Neural progenitor cell (in vitro differentiated cells): ENCODE measurements at places on chromosomes 7 and 10. TPM values are rescaled to one million over a fixed set of nuclear protein-coding genes. Genes with fewer than 3 reads are reported as not detected.

GRCh38 chr7:137937202-137937560, 64.7 kb downstream of the CREB3L2 start:
- DNase-seq = no peak

- no peak for DNase-seq
Observed at GRCh38 chr7:95529701-95530100, 44.0 kb downstream of the ASB4 start.

The NXPH1 gene
- total RNA-seq = 0.71 TPM in 1 of 2 replicates, not detected in the other

The EPDR1 gene
- total RNA-seq = 6.8 and 10.6 TPM in 2 replicates

- DNase-seq = no peak
Observed at GRCh38 chr10:128469515-128469914, 343.3 kb upstream of the MKI67 start.

- no peak for DNase-seq
Observed at GRCh38 chr7:15461576-15461975, 100.2 kb downstream of the AGMO start.

DNA sequence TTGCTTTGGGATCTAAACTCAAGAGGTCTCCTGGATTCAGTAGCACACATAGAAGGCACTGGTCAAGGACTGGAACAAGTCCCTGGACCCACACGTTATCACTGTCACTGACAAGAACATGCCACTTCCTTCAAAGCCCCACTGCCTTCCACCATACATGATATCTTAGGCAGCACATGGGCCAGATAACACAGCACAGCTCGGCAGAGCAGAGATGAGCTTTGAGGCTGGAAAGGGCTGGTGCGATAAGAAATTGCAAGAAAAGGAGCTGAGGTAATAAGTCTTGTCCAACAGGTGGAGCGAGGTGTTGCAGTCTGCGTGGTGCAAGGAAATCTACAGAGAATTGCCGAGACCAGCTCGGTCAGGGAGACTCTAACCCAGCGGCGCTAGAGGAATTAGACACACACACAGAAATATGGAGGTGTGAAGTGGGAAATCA, 139.8 kb upstream of the CDK13 start:
- no peak for DNase-seq

The TUBB8 gene
- total RNA-seq = 1.9 and 4.3 TPM in 2 replicates

The GIMAP4 gene
- not detected in 2 replicates for total RNA-seq

DNA sequence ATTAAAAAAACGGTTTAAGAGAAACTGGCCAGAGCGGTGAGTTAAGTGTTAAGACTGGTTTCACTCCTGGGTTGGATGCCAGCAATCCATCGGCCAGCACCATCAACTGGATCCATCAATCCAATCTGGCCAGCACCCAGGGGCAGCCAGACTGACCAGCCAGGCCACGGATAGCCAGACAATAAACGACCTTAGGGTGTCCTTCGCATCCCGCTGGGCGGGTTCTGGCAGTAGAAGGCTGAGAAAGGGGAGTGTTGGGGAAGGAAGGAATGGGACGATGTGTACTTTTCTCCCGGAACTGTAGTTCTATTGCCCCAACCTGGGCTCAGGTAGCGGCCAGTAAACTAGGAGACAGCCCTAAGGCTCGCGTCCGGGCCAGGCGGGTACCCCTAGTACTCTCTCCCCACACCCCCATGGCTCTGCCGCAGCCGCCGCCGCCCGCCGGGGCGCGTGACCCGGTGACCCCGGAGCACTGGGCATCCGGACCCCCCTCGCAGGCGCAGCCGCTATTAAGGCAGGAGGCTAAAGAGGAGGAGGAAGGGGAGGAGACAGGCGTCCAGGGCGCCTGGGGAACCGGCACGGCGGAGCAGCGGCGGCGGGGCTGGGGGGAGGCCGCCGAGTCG, at the start of gene CASD1:
Gene CASD1, plus strand, starts transcription at position 546 of the 623 bp plus-strand sequence. CDS start 276 bp downstream, outside the sequence.
- DNase-seq = no peak

DNA sequence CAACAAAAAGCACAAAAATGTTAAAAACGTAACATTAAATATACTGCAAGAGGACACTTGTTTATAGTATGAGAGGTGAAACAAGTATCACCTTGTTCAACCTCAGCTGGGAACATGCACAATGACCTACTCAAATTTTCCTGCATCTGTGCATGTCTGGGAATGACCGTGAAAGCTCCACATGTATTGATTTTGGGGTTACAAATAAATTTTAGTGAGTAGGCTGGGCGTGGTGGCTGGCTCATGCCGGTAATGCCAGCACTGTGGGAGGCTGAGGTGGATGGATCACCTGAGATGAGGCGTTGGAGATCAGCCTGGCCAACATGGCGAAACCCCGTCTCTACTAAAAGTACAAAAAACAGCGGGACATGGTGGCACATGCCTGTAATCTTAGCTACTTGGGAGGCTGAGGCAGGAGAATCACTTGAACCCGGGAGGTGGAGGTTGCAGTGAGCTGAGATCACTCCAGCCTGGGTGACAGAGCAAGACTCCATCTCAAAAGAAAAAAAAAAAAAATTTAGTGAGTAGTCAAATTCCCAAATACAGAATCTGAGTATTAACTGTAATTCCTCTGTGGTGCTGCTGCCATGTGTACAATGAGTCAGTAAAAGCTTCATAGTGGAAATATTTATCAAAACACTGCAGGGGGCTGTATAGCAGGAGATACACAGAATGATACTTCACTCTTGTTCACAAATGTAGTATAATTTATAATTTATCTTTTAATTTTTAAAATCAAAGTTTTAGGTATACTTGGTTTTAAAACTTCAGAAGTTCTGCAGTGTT, 41.1 kb downstream of the SUGCT start:
- DNase-seq = no peak

DNA sequence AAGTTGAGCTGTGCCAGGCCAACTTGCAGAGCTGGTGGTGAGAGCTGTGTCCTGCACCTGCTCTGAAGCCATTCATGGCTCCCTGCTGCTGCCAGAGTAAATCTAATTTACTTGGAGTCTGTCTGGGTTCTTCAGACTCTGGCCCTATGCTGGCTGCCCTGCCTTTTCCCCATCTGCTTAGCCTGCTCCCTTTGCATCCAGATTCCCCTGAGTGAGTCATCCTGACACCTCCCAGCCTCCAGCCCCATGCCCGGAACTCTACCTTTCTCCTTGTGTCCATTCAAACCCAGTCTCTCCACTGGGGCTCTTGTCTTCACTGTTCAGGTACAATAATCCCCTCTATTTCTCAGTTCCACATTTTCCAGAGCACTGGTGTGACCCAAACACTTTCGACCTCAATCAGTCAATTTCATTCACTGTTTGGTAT, 434.4 kb upstream of the ZMIZ1 start:
- DNase-seq = peak; percentile 22

The ASZ1 gene
- total RNA-seq = not detected in 2 replicates

The ANKRD22 gene
- not detected in 2 replicates for total RNA-seq

DNA sequence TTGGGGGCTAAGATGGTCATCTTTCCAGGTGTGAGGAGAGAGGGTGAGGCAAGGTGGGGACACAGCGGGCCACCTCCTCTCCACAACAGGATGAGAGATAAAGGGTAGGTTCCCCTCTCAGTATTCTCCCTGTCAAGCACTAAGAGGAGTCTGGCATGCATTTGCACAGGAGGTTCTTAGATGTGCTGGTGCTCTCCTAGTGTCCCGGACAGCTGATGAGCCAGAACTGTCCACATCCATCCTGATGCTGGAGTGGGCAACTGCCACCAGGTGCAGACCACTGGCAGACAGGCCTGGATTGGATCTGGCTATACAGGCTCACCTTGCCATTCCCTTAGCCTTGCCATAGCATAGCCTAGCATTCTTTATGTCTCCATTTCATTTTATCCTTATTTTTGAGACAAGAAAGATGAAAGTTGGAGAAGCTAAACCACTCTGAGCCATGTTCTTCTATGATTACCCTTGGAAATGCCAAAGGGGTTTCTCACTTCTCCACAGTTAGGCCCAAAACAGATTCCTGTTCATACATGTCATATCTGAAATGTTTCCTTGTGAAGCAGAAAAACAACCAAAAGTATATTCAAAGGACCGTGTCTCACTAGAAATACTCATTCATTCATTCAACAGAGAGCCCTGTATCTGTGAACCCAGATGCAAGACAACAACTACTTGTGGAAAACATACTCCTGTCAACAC, 48.8 kb upstream of the ANTXRL start:
- DNase-seq = no peak

The PNLIP gene
- total RNA-seq = not detected in 2 replicates

DNA sequence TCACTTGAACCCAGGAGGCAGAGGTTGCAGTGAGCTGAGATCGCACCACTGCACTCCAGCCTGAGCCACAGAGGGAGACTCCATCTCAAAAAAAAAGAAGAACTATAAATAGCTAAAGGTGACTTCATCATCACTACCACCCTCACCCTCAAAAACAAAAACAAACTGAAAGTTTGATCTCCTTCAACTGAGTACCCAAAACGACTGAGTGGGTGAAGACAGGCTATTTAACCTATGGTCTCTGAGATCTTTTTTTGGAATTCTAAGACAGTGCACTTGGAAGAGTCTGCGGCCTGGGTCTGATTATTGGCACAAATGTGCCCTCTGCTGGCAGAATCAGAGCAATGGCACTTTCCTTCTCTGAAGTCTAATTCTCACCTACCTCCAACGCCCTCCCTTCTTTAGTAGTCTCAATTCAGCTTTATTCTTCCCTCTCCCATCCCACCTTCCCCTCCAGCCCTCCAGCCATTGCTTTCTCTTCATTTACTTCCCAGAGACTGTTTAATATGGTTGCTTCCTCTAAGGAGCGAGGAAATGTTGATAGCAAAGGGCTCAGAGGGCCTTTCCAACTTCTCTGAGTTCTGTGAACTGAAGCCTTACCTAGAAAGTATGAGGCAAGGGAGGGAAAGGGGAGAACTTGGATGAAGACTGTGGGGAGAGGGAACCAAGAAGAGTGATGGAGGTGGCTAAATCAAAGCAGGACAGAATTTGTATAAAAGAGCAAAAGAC, 2.9 kb upstream of the MYOZ1 start:
- DNase-seq = peak; percentile 83

DNA sequence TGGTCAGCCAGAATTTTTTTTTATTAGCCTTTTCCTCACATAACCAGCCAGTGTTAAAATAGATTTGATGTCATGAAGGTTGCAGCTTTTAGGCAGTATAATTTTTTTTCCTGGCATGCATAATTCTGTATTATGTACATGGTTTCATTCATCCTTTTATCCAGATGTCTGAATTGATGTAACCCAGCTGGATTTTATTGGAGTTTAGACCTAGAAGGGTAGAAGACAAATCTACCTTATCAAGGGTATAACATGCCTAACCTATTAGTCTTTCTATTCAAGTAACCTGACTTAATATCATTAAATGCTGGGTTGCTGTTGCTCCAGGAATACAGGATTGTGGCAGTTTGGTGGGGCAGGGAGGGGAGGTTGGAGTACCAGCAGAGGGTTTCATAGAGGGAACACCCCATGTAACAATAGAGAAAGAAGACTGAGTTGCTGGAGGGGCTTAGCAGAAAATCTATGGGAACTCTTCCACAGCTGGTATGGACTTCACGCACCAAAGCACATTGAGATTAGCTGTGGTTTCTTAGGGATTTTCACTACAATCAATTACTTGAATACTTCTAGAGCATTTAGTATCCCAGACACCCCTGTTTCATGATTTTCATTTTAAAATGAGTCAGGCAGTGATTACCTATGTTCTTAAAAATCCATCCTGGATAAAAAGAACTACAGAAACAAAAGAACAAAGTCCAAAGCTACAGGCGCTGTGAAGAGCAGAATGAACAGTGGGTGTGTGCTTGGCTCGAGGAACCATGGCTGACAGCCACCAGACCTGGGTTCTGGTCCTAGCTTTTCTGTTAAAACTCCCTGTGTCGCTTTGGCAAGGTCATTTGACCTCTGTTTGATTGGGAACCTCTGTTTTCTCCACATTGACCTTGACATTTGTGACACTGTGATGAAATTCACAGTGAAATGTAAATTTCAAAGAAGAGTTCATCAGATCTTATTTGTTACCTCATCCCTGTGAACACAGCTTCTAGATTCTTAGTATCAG, 93.5 kb downstream of the CREM start:
- no peak for DNase-seq

DNA sequence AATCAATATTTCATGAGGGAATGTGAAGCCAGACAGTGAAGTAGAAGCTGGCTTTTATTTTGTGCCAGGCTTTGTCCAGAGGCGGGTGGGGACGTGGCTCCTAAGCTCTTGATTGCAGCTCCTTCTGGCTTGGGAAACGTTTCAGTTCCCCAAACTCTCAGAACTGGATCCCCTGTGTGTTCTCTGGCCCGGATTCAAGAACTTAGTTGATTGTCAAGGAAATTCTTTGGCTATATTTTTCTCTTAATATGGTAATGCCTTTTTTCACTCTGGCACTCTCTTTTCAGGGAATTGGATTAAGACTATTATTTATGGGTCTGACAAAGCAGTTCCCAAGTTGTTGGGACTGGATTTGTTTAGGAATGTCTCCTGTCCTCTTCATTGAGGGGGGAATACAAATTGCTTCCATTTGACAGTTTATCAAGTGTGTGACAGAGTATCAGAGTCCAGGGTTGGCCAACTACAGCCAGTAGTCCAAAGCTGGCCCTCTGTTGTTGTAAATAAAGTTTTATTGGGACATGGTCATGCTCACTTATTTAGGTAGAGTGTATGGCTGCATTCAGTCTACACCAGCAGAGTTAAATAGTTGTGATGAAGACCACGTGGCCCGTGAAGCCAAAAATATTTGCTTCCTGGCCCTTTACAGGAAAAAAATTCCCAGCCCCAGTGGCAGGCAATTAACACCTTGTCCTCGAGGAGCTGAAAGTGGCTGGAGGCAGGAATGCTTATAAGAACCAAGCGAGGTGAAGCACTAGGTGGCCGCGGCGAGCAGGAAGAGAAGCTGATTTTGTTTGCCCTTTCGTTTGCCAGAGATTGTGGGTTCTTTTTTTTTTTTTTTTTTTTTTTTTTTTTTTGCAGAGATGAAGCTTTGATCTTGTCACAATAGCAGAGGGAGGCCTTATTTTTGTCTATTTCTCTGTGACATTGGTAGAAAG, 34.3 kb downstream of the HTRA1 start:
- DNase-seq = no peak

- no peak for DNase-seq
Observed at GRCh38 chr10:110059925-110060324, 52.1 kb downstream of the ADD3 start.

DNA sequence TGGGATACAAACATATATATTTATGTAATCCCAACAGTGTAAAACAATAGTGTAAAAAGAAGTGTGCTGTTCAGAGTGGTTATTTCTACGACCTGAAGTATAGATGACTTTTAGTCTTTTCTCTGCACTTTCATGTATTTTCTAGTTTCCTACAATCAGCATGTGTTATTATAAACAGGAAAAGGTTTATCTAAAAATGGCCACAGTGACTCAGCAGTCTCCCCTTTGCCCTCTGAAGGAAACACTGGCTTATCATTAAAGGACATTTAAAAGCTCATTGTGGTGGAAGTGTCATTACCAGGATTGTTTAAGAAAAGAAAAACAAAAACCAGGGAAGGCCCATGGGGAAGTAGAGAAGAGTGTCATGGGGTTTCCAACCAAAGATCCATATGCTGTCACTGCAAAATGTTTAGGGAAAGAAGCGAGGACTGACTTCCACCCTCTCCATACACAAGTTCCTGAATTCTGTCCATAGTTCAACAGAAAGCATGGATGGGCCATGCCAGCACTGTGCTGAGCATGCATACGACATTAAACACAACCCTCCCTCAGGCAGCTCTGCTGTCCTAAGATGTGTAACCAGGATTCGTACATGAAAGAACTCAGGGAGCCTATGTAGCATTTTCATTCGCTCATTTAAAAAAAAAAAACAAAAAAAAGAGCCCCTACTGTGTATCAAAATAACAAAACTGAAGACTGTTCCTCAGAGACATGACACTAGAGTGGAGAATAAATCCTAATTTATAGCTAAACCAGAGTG, 10.2 kb downstream of the CYREN start:
- DNase-seq = no peak

- DNase-seq = no peak
Observed at GRCh38 chr10:44647877-44648542, 263.1 kb upstream of the CXCL12 start.

- DNase-seq = no peak
Observed at GRCh38 chr7:70676243-70676642, 455.7 kb upstream of the GALNT17 start.

GRCh38 chr10:19872504-19873271, 56.5 kb downstream of the PLXDC2 start:
- no peak for DNase-seq
